ENCODE measurements at places on chromosomes 5 and 9.

- DNase-seq = no peak
These were observed 137.5 kb upstream of the TUT7 start for GRCh38 chr9:86491468-86492266.

GRCh38 chr9:128145536-128145935, 3.7 kb upstream of the LCN2 start:
- DNase-seq = no peak

DNA sequence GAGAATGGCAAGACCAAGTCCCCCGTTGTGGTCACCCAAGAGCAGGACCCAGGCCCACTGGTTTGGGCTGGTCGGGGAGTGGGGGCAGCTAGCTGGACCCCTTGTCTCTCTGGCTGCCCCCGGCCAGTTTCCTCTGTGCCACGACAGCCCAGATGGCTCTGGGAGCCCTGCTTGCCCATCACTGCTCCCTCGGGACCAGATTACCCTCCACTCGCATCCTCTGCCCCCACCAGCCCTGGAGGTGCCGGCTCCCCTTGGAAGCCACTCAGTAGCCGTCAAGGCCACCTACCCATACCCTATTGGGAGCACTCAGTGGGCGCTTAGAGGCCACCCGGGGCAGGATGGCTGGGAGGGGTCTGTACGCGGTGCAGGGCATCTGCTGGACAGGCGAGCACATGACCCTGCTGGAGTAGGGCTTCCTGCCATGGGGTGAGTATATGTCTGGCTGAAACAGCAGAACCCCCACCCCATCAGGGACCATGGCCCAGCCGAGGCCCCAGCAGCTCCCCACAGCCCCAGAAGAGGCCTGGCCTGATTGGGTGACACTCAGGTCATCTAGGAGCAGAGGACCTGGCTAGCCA, 70.0 kb downstream of the ZNF354C start:
- no peak for DNase-seq

- DNase-seq = no peak
These were observed 839 bp downstream of the KCNV2 start for GRCh38 chr9:2718001-2718697.

- DNase-seq = no peak
These were observed 18.2 kb downstream of the RUSC2 start for GRCh38 chr9:35508069-35508468.

DNA sequence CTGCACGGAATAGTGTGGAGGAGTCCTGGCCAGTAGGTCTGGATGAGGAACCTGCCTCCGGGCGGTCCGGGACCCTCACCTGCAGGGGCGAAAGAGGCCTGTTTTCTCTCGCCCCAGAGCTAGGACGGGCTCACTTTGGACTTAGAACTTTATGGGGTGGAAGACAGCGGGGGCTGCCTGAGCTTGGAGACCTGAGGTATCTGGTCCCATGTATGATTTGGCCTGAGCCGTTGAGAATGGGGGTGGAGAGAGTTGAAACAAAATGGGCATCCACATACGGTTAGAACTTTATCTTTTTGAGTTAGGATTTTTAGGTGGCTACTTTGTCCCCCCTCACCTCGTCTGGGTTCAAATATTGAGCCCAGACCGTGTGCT, 681 bp upstream of the ETF1 start:
- no peak for DNase-seq
